ENCODE measurements at places on chromosomes 3 and 15. TPM values are rescaled to one million over a fixed set of nuclear protein-coding genes. Genes with fewer than 3 reads are reported as not detected.

- no peaks in the 10 kb centered on the region for H3K36me3 ChIP-seq
- no peak overlapping the region for H3K4me3 ChIP-seq
- H3K27ac ChIP-seq = no peak overlapping the region
- DNase-seq = no peak
These were observed 68.0 kb upstream of the HES1 start for GRCh38 chr3:194067949-194068362.

- peaks cover 2% of the 10 kb centered on the region for H3K27me3 ChIP-seq
- H3K36me3 ChIP-seq = no peaks in the 10 kb centered on the region
- peak; percentile 82 for DNase-seq
- H3K4me1 ChIP-seq = peaks cover 3% of the 10 kb centered on the region
- no peak overlapping the region for H3K27ac ChIP-seq
These were observed 6.9 kb downstream of the PLCH1 start for GRCh38 chr3:155737844-155738460.

The IL20RB gene
- 0.23 TPM for total RNA-seq

GRCh38 chr3:116005404-116005803 lies 382.1 kb downstream of the GAP43 start:
- no peaks in the 10 kb centered on the region for H3K36me3 ChIP-seq
- no peak for DNase-seq
- H3K4me3 ChIP-seq = no peak overlapping the region
- H3K27me3 ChIP-seq = no peaks in the 10 kb centered on the region
- no peak overlapping the region for H3K27ac ChIP-seq
- no peaks in the 10 kb centered on the region for H3K4me1 ChIP-seq

- no peak overlapping the region for H3K27ac ChIP-seq
- H3K4me3 ChIP-seq = no peak overlapping the region
- no peaks in the 10 kb centered on the region for H3K27me3 ChIP-seq
- no peaks in the 10 kb centered on the region for H3K4me1 ChIP-seq
- no peaks in the 10 kb centered on the region for H3K36me3 ChIP-seq
- DNase-seq = no peak
These were observed 29.6 kb upstream of the ADAMTS7 start for GRCh38 chr15:78840661-78841375.

DNA sequence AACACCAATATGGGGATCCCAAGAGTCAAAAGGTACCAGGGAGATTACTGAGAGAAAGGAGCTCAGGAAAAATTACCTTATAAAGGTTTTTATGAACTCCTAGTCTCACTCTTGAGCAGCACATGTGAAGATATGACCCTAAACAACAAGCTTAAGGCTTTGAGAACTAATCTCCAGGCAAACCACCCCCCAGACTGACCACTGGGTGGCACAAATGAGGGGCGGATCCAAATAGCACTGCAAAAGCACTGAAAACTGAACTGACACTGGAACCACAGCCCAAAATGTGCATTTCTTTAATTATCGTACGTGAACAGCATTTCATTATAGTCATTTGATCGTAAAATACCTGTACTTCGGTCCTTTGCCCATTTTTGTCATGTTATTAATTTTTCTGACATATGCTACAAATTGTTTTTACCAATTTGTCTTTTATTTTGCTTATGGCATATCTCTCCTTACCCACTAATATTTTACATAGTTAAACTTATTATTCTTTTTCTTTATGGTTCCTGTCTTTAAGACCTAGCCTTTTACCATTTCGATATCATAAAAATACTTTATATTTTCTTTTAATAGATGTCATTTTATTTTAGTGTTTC lies 31.5 kb upstream of the TFDP2 start:
- no peak overlapping the region for H3K4me3 ChIP-seq
- no peaks in the 10 kb centered on the region for H3K27me3 ChIP-seq
- DNase-seq = peak; percentile 30
- H3K4me1 ChIP-seq = no peaks in the 10 kb centered on the region
- H3K27ac ChIP-seq = no peak overlapping the region
- peaks cover 11% of the 10 kb centered on the region for H3K36me3 ChIP-seq

The IL16 gene
- 45.4 TPM for total RNA-seq

- H3K4me3 ChIP-seq = no peak overlapping the region
- no peak for DNase-seq
- H3K27ac ChIP-seq = no peak overlapping the region
- no peaks in the 10 kb centered on the region for H3K36me3 ChIP-seq
- no peaks in the 10 kb centered on the region for H3K27me3 ChIP-seq
- no peaks in the 10 kb centered on the region for H3K4me1 ChIP-seq
These were observed 10.0 kb upstream of the SLC6A11 start for GRCh38 chr3:10806006-10806405.

The ADAMTS17 gene
- total RNA-seq = 2.7 TPM
